ENCODE measurements at places on chromosomes 2 and 18. TPM values are rescaled to one million over a fixed set of nuclear protein-coding genes. Genes with fewer than 3 reads are reported as not detected.

TMEM37 gene
- not detected for total RNA-seq

BMP10 gene
- not detected for total RNA-seq

SERPINB11 gene
- not detected for total RNA-seq

DNA sequence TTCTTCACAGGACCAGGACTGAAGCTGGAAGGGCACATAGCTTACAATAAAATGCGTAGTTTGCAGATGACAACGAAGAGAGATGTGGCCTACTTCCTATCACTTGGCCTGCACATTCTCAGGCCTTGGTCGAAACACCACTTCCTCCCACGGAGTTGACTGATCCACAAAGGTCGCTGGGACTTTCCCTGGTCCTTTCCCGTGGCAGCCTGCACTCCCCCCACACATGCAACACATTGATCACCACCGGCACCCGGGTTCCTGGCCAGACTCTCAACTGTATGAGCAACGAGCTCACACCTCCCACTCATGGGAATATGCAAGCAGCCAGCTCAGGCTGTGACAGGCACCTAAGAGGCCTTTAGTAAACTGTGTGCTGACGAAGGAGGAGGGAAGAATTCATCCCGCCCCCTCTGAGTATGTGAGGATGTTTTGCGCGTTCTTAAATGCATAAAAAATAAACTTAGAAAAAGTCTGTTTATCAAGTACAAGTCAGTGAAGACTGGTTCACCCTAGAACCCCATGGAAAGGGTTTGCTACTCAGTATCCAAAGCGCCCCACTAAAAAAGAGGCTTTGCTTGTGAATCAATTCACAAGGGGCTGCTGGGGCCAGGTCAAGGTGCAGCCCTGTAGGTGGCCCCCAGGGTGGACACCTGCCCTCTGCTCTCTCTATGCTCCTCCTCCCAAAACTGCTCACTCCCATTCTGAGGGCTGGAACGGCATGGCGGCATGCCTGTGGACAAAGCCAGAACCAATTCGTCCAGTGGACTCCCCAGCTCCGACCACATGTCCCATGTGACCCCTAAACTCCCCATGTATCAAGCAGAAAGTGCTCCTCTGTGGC lies 154.3 kb downstream of the EIPR1 start:
- no peak for ATAC-seq

GRCh38 chr2:96953611-96953978 lies 32.8 kb downstream of the FAM178B start:
- no peak for ATAC-seq

- no peak for ATAC-seq
These were observed 701.6 kb downstream of the SATB2 start for GRCh38 chr2:198756166-198756565.

- no peak for ATAC-seq
These were observed 479.2 kb upstream of the ACVR2A start for GRCh38 chr2:147365622-147366021.

- no peak for ATAC-seq
These were observed 182.2 kb downstream of the GLI2 start for GRCh38 chr2:120917886-120918285.

GRCh38 chr2:120771781-120772208 lies 36.1 kb downstream of the GLI2 start:
- peak; percentile 13 for ATAC-seq

All from gastroesophageal sphincter (tissue), 4 donors.